ENCODE measurements at places on chromosomes 13 and 19.

GRCh38 chr13:109945206-109945960, 159.0 kb upstream of the IRS2 start:
- no peak for DNase-seq

DNA sequence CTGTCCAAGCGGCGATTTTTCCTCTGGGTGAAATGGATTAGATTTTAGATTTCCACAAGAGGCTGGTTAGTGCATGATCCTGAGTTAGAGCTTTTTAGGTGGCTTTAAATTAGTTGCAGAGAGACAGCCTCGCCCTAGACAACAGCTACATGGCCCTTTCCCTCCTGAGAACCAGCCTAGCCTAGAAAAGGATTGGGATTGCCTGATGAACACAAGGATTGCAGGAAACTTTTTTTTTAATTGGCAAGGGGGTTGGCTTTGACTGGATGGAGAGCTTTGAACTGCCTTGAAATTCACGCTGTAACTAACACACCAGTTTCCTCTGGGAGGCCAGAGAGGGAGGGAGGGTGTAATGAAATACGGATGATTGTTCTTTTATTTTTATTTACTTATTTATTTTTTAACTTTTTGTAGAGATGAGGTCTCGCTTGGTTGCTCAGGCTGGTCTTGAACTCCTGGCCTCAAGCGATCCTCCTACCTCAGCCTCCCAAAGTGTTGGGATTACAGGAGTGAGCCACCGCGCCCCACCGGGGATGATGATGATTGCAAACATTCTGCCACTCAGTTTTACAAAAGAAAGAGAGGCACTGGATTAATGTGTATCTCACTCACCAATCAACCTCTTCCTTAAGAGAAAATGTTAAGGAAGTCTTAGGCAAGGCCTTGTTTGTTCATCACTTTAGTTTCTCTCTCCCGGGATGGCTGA, 1.9 kb downstream of the LDLR start:
- no peak for DNase-seq

GRCh38 chr19:42427313-42427712, at the start of gene LIPE:
Gene LIPE, minus strand, starts transcription at chr19:42427388. Its CDS starts 239 bp downstream, at chr19:42427149.
- DNase-seq: no peak

DNA sequence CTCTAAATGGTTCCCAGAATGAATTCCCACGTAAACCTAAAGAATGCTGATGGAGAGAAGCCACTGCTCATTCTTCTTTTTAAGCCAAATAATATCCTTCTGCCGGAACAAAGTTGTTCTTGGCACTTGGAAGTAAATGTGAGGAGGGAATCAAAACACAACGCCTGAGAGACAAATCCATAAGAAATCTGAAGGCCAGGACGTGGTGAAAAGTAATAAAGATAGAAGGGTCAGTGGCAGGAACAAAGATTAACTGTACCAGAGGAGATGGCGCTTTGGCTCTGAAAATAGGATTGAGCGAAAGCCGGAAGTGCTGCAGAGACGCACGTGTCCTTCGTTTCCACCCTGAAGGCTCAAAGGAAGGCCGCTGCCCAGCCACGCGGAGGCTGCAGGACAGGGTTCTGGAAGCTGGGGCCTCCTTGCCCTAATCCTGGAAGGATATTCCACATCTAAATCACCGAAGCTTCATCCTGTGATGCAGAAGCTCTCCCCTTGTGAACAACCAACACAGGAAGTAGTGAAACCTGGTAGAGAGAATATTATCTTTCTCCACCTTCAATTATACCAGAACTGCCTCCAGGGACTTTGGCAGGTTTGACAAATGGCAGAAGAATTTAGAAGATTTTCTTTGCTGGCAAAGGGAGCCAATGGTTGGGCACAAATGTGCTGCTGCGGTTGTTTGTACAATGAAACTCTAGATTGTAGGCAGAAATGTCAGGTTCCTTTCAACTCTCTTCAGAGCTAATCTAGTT, 214.6 kb upstream of the SERP2 start:
- DNase-seq: no peak

- no peak for DNase-seq
These were observed 23.9 kb downstream of the KL start for GRCh38 chr13:33040090-33040489.

- DNase-seq: no peak
These were observed 323.0 kb downstream of the EFNB2 start for GRCh38 chr13:106212386-106213010.

GRCh38 chr19:18796239-18796638, 5.1 kb upstream of the COMP start:
- no peak for DNase-seq

DNA sequence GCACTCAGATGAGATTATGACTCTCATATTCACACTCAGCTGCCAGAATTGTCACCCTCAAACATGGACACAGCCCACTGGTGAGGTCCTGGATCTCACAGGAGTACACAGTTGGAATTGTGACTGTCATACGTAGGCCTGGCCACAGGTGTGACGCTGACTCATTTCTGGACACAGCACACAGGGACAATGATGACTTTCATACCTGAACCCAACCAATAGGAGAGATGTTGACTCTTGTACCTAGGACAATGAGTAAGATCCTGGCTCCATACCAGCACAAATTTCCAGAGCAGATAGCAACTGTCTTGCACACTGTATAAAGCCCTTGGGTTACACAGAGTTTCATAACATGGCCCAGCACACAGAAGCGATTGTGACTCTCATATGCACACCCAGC, 46.4 kb downstream of the ZNF85 start:
- no peak for DNase-seq

DNA sequence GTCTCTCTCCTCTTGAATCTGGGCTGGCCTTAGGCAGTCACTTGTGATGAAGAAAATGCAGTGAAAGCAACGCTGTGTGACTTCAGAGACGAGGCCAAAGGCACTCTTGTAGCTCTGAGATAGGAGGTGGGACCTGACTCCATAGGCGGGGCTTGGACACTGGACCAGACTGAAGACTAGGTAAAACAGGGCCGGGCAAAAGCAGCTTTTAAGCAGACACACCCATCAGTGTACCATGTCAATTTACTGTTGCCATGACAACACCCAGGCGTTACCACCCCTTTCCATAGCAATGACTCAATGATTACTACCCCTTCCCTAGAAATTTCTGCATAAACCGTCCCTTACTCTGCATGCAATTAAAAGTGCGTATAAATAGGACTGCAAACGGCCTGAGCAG, 6.6 kb upstream of the EID2 start:
- DNase-seq: no peak

GRCh38 chr13:47168618-47169017, 271.8 kb upstream of the HTR2A start:
- no peak for DNase-seq

GRCh38 chr13:37202264-37202663, 96.8 kb upstream of the CSNK1A1L start:
- DNase-seq: no peak

GRCh38 chr13:113466383-113466782, 13.1 kb upstream of the ADPRHL1 start:
- no peak for DNase-seq

DNA sequence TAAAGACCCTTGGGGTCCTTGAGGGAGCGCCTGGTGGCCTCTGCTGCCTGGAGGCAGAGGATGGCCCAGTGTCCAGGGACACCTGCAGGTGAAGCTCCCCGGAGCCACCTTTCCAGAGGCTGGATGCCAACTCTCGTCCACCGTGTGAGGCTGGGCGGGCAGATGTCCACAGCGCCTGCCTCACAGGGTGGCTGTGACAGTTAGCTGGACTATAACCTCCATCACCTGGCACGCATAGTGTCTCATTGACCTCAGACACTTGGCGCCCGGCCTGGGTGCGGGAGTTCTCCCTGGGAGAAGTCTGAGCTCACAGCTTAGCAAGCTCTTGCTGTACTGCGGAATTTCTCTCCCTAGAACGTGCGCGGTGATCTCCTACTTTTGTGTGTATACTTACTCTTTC, 9.8 kb downstream of the BICRA start:
- no peak for DNase-seq

DNA sequence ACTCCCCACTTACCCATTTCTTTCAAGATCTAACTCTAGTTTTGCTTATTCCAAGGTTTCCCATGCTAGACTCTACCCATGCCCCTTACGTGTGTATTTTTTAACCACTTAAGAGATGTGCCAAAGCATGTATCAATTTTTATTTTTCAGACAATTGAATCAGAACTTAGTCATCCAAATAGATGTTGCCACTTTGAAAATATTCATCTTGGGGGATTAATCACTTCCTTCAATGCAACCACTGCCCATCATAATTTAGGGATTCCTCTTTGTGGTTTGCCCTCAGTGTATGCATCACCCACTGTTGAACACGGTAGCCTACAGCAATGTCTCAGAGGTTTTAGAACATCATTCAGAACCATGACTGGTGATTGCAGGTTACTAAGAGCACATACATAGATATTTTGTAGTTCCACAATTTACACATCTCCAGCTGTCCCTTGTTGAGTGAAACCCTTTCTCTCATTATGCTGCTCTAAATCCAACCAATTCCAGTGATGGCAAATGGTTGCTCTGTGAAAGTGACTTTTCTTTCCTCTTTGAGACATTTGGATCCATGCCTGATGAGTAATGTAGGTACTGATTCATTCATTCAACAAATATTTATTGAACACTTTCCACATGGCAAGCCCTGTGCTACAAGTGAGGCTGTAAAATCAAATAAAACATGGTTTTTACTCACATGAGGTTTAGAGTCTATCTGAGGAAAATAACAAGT, 60.6 kb upstream of the SERP2 start:
- DNase-seq: no peak

DNA sequence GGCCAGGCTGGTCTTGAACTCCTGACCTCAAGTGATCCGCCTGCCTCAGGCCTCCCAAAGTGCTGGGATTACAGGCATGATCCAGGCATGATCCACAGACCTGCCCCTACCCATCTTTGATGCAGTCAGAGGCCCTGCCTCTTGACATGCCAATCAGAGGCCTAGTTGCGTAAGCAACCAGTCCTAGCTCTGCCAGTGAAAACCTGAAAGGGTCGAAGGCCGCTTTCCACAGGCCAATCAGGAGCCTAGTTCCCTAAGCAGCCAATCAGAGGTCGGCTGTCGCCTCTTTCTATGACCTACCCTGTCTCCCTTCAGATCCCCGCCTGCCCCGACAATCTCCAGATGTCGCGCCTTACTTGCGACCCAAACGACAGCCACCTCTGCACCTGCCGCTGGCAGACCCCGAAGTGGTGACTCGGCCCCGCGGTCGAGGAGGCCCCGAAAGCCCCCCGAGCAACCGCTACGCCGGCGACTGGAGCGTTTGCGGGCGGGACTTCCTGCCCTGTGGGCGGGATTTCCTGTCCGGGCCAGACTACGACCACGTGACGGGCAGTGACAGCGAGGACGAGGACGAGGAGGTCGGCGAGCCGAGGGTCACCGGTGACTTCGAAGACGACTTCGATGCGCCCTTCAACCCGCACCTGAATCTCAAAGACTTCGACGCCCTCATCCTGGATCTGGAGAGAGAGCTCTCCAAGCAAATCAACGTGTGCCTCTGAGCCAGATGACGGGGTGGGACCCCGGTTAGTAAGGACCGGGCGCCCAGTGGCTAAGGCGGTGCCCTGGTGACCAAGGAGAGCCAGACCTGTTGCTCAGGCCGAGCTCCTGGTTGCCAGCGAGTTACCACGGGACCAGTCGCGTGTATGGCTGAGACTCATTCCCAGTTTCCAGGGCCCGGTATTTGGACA, 6.3 kb downstream of the SYDE1 start:
- no peak for DNase-seq

DNA sequence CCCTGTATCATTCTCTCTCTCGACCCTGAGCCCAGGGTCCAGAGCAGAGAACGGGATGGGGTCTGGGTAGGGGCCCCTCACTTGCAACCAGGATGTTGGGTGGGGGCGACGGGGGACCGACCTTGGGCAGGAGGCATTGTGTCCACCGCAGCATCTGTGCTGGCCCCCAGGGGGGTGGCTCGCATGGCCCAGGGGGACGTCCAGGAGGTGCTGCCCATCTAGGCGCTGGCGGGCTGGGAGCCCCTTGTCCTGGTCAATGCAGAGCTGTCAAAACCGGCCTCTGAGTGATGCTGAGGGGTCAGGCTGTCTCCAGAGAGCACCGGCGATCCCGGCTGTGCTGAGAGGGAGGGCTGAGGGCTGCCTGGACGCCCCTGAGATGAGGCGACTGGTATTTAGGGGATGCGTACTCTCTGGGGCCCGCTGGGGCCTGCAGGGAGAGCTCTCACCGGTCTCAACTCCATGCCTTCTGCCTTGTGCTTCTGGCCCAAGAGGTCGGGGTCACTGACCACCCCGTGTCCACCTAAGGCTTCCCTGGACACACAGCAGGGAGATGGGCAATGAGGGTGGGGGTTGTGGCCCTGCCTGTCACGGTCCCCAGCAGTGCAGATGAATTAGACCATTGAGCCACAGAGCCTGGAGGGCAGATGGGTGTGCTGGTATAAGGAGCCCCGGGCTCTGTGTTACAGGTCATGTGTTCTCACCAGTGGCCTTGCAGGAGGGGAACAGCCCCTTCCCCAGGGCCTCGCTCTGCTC, 8.6 kb downstream of the RPS9 start:
- no peak for DNase-seq

- no peak for DNase-seq
These were observed 177.9 kb downstream of the COL4A1 start for GRCh38 chr13:110129076-110129475.

GRCh38 chr13:23580684-23581060, 10.5 kb downstream of the TNFRSF19 start:
- DNase-seq: no peak

GRCh38 chr19:10830370-10830769, 5.6 kb downstream of the TMED1 start:
- no peak for DNase-seq

DNA sequence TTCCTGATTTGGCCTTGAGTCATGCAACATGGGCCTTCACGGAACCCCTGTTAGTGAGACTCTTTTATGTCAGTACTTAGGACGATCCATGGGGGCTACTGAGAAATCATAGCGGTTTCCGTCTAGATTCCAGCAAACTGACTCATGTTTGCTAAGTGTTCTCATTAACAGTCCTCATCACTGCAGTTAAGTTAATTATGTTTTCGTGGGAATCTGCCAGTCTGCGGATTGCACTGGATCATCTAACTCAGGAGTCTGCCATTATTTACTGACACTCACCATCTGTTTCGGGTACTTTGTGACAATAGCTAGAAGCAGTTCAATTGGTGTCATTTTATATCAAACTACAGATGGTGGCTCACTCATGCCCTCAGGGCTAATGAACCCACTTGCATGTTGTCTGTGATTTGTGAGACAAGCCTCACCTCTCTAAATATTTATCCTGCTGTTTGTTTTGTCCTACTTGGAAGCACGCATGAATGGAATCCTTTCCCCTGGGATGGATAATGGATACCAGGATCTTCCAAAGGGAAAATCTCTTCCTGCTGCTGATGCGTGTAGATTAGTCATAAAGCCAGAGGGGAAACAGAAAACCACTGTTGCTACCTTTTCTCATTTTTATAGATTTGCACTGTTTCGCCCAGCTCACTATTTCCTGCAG, 61.8 kb downstream of the RAB20 start:
- no peak for DNase-seq

GRCh38 chr13:90726375-90726774, 621.1 kb upstream of the MIR17HG start:
- no peak for DNase-seq

DNA sequence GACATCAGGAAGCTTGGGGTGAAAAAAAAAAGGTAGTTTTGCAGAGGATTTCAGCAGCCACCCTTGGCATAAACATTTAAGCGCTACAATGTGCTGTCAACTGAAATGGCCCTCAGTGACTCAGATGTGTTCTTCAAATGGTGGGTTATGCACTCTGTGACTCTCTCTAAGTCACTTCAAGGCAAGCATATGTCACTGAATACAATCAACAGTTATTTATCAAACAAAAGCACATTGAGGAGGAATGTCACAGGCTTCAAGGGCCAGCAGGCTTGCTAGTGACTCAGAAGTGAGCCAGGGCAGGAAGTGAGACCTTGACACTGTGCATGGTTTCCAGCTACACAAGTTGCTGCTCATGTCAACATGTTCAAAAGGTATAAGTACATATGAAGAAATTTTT, 523.7 kb upstream of the HTR2A start:
- DNase-seq: no peak

All from tibial nerve (tissue), 4 donors.